ENCODE measurements at places on chromosomes 11 and 22. TPM values are rescaled to one million over a fixed set of nuclear protein-coding genes. Genes with fewer than 3 reads are reported as not detected.
A peak's percentile ranks its signal among the peaks of the same experiment; 100 is the strongest.

TEX54 gene
- polyA plus RNA-seq = 1.3 TPM

DNA sequence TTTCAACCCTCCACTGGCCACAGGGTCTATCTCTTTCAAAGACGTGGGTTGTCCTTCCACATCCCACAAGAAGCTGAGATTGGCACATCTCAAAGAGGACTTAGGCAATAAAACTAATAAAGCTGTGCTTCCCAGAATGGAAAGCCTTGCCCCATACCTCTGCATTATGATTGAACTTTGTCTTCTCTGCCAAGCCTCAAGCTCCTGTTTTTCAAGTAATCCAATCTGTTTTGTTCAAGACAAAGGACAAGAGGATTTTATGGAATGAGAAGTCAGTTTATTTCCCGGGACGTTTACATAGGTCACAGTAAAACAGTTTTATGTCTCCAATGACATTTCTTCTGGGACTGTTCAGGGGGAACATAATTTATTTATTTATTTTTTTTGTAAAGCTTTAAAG lies 108.4 kb downstream of the GALNT18 start:
- H3K36me3 ChIP-seq = no peaks in the 10 kb centered on the region
- H3K4me1 ChIP-seq = peaks cover 9% of the 10 kb centered on the region
- no peaks in the 10 kb centered on the region for H3K27me3 ChIP-seq
- DNase-seq = no peak

- no peak for DNase-seq
- H3K36me3 ChIP-seq = peaks cover 7% of the 10 kb centered on the region
- no peak overlapping the region for H3K4me3 ChIP-seq
- peaks cover 4% of the 10 kb centered on the region for H3K4me1 ChIP-seq
These were observed 806 bp upstream of the SAAL1 start for GRCh38 chr11:18106688-18107087.

GRCh38 chr11:122215244-122215992 lies 99.4 kb upstream of the BLID start:
- no peak overlapping the region for H3K27ac ChIP-seq
- H3K4me1 ChIP-seq = peaks cover 12% of the 10 kb centered on the region
- DNase-seq = peak; percentile 85
- H3K4me3 ChIP-seq = no peak overlapping the region

- H3K27me3 ChIP-seq = peaks cover 100% of the 10 kb centered on the region
- H3K27ac ChIP-seq = no peak overlapping the region
- no peaks in the 10 kb centered on the region for H3K36me3 ChIP-seq
- peak; percentile 76 for DNase-seq
- peaks cover 54% of the 10 kb centered on the region for H3K4me1 ChIP-seq
These were observed 9.1 kb upstream of the FLI1 start for GRCh38 chr11:128684549-128685401.

OR4A16 gene
- not detected for polyA plus RNA-seq

All from GM23338 (cell line).